ENCODE measurements at places on chromosomes 4 and X.

DNA sequence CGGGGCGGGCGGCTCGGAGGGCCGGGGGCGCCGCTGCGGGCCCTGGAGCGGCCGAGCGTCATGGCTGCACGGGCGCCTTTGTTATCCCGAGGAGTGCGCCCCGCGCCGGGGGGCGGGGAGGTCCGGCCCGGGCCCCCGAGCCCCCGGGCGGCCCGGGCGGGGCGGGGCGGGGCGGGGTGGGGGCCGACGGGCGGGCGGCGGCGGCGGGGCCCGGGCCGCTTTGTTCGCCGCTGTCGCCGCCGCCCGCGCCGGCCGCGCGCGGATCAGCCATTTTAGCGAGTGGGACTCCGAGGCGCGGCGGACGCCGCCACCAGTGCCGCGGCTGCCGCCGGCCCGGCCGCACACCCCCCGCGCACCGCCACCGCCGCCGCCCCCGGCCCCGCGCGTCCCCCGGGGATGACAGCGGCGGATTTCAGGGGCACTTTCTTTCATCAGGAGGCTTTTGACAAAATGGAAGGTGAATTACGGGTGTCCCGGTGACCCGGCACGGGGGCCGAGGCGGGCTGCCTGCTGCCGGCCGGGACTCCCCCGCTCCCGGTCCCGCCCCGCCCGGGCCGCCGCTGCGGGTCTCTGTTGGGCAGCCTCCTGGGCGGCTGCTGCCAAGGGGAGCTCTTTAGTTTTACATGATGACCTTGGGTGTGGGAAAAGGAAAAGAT lies 1.2 kb downstream of the HMGB3 start:
- no peak for DNase-seq

- no peak for DNase-seq
Measured at GRCh38 chr4:174241162-174241561, 42.3 kb downstream of the FBXO8 start.

- no peak for DNase-seq
Measured at GRCh38 chrX:9458516-9459078, 6.3 kb upstream of the TBL1X start.

- no peak for DNase-seq
Measured at GRCh38 chr4:133598779-133599178, 449.7 kb downstream of the PCDH10 start.

DNA sequence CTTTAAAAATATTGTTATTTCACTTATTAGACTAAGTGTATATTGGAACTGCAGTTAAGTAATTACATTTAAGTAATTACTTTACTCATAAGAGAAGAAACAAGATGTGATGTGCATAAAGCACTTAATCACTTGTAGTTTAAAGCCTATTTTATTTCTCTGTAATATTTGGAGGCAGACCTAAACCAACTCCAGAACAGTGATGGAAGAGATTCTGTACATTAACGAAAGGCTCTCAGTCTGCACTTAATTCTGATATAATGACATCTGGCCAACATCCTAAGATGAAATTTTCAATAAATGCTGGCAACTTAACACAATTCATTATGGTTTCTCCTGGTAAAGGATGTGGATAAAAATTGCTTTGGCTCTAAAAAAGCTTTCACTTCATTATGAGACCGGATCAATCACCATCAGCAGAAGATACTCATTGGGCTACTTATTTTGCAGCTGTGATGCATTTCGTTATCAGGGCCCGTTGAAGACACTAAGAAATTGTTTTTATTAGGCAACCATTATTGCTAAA lies 342.6 kb downstream of the C4orf33 start:
- no peak for DNase-seq

- DNase-seq = no peak
Measured at GRCh38 chrX:31099536-31100090, 27.8 kb upstream of the FTHL17 start.

- no peak for DNase-seq
Measured at GRCh38 chrX:11908371-11908770, 150.3 kb downstream of the MSL3 start.

All from stimulated activated CD8-positive, alpha-beta memory T cell treated with anti-CD3 and anti-CD28 coated beads, Interleukin-15, amount 100 ng/mL, for 4 hours (primary cell).